ENCODE measurements at places on chromosomes 5 and 9.
A peak's percentile ranks its signal among the peaks of the same experiment; 100 is the strongest.

DNA sequence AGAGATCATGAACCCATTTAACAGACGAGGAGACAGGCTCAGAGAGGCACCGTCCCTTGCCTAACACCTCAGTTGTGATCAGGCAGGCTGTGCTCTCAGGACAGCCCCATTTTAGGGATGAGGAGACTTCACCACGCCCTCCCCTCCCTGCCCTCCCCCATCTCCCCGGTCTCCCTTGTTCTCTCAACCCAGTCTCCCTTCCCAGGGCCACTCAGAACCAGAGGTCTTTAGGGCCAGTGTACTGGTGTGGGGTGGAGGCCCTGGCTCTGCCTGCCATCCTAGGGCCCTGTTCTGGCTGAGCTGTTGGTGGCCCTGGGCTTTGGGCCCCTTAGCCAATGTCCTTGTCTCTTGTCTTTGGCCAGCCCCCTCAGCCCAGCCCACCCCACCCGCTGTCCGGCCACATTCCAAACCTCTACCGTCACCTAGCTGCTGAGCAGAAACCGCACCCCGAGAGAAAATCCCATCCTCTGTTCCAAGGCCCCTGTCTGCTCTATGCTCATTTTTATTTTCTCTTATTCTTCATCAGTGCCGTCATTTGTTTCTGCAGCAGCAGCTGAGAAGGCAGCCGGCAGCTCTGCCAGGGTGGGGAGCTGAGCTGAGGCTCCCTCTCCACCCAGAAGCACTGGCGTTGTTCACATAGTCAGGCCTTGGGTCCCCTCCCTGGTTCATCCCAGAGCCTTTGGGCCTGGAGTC, 33.9 kb downstream of the OLFML2A start:
- DNase-seq = peak; percentile 89

GRCh38 chr9:101566904-101567724, 27.7 kb downstream of the PPP3R2 start:
- peak; percentile 53 for DNase-seq

- DNase-seq = no peak
Measured at GRCh38 chr9:133472753-133473378, 6.0 kb downstream of the SLC2A6 start.

DNA sequence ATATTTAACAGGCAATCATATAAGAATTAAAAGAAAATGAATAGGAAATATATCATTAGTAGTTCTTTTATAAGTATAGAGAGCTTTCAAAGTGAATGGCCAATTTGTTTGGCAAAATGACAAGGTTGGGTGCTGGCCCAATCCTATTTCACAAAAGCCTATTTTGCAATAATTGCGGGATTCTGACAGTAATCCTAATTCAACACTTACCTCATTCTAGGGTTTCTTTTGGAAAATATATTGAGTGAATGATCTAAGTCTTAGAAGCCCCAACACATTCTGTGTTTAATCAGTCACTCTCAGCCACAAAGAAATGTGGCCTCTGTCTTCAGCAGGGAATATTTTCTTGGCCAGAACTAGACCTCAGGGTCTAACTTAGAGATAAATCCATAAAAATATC, 835.9 kb upstream of the ZNF608 start:
- peak; percentile 53 for DNase-seq

DNA sequence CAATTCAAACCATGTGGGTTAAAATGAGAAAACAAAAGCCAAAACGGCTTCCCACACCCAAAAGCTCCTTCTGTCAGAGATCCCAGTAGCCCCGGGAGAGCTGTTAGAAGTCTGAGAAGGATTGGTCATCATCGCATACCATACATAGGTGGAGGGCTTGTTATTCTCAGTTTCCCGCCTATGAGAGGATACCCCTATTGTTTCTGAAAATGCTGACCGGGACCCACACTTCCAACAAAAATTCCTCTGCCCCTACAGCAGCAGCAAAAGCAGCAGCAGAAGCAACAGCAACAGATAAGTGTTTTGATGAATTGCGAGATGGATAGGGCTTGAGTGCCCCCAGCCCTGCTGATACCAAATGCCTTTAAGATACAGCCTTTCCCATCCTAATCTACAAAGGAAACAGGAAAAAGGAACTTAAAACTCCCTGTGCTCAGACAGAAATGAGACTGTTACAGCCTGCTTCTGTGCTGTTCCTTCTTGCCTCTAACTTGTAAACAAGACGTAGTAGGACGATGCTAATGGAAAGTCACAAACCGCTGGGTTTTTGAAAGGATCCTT, at the start of gene TEK:
Gene TEK (plus strand): TSS at position 245 of the 561 bp plus-strand sequence. CDS start 366 bp downstream, outside the sequence.
- DNase-seq = peak; percentile 55

DNA sequence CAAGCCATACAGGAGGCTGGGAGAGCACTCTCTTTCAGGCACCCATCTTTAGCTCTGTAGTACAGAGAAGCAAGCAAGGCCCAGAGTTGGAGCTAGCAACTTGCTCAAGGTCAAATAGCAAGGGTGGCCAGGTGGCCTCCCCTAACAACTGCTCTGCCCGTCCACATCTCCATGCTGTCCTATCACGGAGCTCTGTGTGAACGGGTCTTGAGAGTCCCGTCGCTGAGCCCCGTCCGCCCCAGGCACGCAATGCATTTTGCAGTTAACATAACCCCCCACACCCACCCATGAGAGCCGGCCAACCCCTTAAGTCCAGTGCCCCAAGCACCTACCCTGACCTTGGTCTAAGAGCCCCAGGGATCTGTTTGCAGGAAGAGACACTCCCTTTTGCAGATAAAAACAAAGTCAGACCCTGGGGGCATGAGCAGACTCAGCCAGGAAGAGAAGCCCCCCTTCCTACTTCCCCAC, 1.5 kb downstream of the RNF44 start:
- no peak for DNase-seq
